ENCODE measurements at places on chromosomes 16 and 17.
A peak's percentile ranks its signal among the peaks of the same experiment; 100 is the strongest.

- no peak for DNase-seq
These were observed 62.5 kb downstream of the XYLT1 start for GRCh38 chr16:17408296-17408695.

- DNase-seq, result no peak
These were observed 19.3 kb downstream of the CMTM3 start for GRCh38 chr16:66623755-66624154.

DNA sequence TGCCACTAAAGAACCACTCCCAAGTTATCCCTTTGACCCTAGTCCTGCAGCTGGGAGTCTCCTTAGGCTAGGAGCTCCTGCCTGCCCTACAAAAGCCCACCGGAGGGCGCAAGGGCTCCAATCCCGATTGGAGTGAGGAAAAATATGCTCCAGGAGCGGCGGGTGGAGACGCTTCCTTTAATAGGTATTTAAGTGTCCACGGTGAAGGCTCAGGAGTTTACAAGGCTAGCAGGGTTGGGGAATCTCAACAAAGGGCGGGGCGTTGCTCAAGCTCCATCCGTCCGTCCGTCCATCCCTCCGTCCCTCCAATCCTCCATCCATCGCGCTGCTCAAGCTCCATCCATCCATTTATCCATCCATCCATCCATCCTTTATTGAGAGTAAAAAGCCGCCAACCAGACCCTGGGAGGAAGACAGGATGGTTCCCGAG lies 556 bp upstream of the SPNS1 start:
- DNase-seq, result no peak

GRCh38 chr17:63701868-63702720 lies 2.2 kb upstream of the LIMD2 start:
- DNase-seq, result peak; percentile 61

GRCh38 chr16:86899151-86899550 lies 320.8 kb downstream of the FOXL1 start:
- no peak for DNase-seq

GRCh38 chr16:68130520-68130919 lies 45.4 kb downstream of the NFATC3 start:
- no peak for DNase-seq

- no peak for DNase-seq
These were observed 22.2 kb downstream of the RNF112 start for GRCh38 chr17:19433255-19433654.

GRCh38 chr16:80912651-80913050 lies 94.0 kb downstream of the CMC2 start:
- DNase-seq, result no peak

GRCh38 chr16:67546761-67547422 lies 15.4 kb upstream of the CTCF start:
- DNase-seq, result peak; percentile 86

DNA sequence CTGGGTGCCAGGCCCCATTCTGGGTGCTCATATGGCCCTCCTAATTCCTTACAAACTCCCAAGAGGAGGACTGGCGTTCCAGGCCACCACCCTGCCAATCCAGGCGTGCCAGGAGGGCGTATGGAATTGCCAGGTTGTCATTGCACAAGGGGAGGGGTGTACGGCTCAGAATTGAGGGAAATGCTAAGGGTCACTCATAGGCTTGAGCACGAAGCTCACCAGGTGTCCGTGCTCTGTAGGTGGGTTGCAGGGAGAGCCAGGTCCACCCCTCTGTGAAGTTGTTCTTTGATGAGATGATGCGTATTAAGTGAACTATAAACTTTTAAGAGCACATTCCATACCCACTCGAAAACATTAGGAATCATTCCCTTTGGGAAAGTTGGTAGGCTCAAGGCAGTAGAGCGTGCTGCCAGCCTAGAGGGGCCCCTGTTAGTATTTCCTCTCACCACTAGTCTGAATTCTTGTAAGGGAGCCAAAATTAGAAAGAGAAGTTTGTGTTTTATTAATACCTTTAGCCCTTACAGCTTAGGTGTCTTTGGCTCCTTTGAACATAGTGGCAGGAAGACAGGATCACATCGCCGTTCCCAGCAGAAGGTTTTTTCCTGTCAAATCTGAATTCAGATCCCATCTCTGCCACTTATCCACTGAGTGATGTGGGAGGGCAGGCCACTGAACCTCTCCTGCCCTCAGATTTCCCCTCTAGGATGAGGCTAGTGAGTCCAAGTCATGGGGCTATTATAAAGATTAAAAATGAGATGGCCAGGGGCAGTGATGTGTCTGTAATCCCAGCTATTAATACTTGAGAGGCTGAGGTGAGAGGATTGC lies 38.7 kb upstream of the NFAT5 start:
- DNase-seq, result no peak

GRCh38 chr17:42760652-42761581 lies at the start of gene RAMP2:
RAMP2 (plus strand) TSS chr17:42761227; CDS start chr17:42761262, 35 bp downstream.
- no peak for DNase-seq

DNA sequence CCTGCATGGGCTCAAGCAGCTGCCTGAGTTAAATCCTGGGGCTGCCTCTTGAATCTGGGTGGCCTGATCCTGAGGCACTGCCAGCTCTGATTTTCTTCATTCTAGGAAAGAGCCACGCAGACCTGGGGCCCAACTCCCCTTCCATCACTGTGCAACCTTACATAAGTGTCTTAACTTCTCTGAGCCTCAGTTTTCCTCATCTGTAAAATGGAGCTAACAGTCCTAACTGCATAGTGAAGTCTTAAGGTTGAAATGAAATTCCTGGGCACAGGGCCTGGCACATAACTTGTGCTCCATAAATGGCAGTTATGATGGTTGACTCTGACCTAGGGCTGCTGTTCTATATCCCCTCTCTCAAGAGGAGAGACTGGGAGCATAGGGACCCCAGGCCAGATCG lies 236.6 kb downstream of the GSG1L start:
- DNase-seq, result no peak

DNA sequence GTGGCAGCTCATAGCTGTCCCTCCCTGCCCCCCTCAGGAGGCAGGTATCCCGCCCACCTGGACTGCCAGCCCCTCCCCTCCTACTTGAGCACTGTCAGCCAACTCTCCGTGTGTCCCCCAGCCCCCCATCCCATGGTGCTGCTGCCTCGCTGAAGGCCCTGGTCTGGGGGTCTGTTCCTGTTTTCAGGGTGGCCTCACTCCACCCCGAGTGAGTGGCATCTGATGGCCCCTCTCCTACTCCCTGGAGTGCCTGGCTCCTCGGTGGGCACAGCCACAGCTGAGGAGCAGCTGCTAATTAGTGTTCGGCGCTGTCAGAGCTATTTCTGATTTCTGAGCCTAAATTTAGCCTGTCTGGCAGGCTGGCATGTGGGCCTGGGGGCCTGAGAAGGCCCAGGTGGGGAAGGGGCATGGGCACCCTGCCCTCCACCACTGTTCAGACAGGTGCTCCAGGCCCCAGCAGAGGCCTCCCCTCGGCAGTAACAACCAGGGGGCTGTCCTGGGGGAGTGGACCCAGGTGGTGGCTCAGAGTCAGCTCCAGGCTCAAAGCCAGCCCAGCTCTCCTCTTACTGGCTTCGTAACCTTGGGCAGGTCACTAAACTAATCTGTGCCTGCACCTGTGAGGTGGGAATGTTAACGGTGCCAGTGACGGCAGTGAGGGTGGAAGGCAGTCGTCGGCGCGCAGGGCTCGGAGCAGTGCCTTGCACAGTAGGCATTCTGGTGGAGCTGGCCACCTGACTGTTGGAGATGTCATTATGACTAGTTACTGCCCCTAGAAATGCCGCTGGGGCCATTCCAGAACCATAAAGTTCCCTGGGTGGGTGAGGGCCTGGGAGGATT lies 6.5 kb downstream of the FMNL1 start:
- DNase-seq, result peak; percentile 31

GRCh38 chr17:66733759-66734158 lies 101.2 kb upstream of the CACNG5 start:
- no peak for DNase-seq

DNA sequence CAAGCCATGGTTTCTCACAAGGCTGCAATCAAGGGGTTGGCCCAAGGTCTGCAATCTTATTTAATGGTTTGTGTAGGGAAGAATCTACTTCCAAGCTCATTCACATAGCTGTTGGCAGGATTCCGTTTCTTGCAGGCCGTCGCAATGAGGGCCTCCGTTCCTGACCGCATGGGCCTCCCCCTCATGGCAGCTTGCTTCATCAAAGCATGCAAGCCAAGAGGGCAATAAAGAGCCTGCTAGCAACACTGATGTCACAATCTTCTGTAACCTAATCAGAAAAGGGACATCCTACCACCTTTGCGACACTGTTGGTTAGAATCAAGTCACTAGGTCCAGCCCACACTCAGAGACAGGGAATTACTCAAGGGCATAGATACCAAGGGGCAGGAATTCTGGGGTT lies 95.5 kb downstream of the CCT6B start:
- no peak for DNase-seq

- DNase-seq, result no peak
These were observed 1494.0 kb upstream of the CDH8 start for GRCh38 chr16:63530208-63530607.

GRCh38 chr16:86337138-86337537 lies 173.2 kb upstream of the FOXF1 start:
- no peak for DNase-seq

DNA sequence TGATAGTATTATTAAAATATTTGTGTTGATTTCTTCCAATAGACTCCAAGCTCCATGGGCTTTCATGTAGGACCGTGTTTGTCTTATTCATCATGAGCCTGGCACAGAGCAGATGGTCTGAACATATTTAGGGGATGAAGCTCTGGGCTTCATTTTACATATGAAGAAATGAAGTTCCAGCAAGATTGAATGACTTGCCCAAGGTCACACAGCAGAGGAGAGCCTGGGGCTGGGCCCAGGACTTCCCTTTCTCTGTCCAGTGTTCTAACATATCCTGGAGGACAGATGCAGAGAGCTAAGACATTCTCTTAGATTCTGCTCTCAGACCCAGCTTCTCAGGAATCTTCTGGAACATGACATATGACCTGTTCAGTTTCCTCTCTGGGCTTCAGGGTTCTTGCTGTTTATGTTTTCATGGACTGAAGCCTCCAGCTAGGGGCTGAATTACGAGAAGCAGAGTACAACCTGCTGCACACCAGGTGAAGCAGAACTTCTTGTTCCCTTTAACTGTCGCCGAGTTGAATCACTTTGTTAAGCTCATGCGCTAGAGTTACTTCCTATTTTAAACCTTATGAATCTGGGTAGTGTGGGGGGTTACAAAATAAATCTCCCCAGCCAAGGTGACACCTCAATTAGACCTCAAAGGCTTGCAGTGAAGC lies 53.6 kb downstream of the GPRC5B start:
- DNase-seq, result no peak

- DNase-seq, result no peak
These were observed 104.4 kb upstream of the CACNG5 start for GRCh38 chr17:66730461-66730923.

- DNase-seq, result no peak
These were observed 3.9 kb upstream of the TRPV1 start for GRCh38 chr17:3613124-3613523.

Data from GM12892 (cell line).